D341Med (cell line): ENCODE measurements at places on chromosomes 12 and 14.

- DNase-seq, result no peak
Measured at GRCh38 chr12:104694161-104694560, 237.4 kb downstream of the CHST11 start.

DNA sequence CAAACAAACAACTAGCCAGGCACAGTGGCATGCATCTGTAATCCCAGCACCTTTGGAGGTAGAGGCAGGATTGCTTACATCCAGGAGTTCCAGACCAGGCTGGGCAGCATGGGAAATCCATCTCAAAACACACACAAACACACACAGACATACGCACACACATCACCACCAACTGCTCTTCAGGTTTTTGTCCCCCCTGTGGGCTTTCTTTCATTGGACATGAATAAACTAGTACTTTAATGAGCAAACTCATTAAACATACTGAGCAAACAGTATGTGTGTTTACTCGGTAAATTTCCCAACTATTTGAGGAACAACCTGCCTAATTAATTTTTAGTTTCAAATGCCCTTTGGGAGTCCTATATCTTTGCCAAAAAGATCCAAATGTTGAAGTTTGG, 10.1 kb upstream of the RASSF3 start:
- DNase-seq, result no peak

DNA sequence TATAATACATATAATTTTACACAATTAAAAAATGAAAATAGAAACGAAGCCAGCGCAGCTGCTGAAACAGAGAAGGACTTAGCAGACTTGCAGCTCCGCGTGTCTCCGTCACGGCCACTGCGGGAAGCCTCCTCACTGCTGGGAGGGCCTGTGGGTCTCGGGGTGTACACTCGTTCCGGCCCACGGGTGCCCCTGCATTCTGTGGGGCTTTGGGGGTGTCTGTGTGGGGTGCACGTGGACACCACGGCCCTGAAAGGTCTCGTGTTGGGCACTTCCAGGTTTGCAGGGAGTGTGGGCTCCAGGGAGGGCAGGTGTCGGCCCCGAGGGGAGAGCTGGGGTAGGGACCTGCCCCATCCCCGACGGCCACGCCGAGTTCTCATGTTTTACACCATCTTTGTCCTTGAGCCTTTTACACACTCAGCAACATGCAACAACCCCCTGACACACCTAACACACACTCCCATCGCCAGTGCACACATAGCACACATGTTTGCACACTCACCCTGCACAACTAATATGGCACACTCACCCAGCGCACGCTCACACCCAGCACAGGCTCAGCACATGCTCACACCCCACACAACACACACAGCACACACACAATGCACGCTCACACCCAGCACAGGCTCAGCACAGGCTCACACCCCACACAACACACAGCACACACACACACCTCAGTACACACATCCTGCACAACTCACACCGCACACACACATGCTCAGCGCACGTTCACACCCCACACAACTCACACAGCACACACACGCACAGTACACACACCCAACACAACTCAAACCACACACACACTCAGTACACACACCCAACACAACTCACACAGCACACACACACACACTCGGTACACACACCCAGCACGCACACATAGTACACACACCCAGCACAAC, 36.6 kb downstream of the NOC4L start:
- no peak for DNase-seq

GRCh38 chr12:120439646-120440247, 1.8 kb downstream of the COX6A1 start:
- DNase-seq, result peak; percentile 84

DNA sequence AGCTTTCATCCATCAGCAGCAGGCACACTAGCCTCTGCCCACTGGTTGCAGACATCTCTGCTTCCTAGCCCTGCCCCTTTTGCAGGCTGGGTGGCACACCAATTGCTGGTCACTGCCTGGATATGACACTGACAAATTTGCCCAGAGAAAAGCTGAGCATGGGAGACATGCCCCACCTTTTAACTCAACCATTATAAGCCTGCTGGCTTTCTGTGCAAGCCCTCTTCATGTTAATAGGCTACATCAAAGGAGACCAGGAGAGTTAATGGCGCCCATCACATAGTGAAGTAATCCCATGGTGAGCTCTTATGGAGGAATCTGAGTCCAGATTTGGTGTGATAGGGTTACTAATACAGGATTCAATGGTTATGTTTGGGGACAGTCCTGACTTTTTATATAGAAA, 139.2 kb downstream of the KICS2 start:
- DNase-seq, result no peak

GRCh38 chr12:121939186-121939585, 20.8 kb downstream of the CFAP251 start:
- DNase-seq, result no peak

DNA sequence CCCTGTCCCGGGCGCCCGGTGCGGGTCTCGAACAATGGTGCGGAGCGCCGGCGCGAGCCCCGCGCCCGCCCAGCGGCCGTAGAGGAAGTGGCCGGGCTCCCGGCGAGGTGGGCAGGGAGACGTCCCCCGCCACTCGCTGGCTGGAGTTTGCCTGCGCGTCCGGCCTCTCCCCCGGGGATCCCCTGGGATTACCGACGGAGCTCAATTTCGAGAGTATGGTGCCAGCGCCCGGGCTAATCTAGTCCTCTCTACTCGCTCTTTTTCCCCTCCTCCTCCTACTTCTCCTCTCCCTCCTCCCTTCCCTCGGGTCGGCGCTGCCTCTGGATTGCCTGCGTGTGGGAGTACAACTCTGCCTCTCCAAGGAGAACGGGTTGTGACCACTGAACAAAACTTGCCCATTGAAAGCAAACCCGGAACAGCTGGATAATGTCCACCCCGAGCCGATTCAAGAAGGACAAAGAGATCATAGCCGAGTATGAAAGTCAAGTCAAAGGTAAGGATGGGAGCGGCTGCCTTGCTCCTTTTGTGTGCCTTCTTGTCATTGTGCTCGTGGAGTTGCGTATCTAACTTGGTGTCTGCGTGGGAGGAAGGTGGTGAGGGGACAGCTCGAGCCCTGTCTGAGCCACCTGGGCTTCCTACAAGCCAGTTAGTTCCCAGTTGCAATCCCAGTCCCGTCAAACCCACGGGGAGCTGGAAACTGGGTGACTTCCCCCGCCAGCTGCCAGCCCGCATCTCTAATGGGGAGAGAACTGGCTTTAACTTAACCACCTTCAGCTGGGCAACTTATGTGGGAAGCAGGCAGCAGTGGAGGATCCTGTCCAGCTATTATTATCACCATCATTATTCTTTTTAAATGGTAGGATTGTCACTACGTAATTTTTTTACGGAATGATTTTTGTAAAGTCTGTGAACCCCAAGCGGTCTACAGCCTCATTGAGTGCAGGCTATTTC, at the start of gene SRGAP1:
Gene SRGAP1, plus strand, starts transcription at position 310 of the 951 bp plus-strand sequence. Its CDS starts 117 bp downstream, at position 427.
- DNase-seq, result peak; percentile 48

GRCh38 chr14:49314737-49315136, 271.4 kb downstream of the RPS29 start:
- no peak for DNase-seq

GRCh38 chr14:56422703-56423213, 156.8 kb upstream of the TMEM260 start:
- DNase-seq, result peak; percentile 77

- no peak for DNase-seq
Measured at GRCh38 chr14:23639891-23640523, 3.8 kb downstream of the DHRS2 start.

DNA sequence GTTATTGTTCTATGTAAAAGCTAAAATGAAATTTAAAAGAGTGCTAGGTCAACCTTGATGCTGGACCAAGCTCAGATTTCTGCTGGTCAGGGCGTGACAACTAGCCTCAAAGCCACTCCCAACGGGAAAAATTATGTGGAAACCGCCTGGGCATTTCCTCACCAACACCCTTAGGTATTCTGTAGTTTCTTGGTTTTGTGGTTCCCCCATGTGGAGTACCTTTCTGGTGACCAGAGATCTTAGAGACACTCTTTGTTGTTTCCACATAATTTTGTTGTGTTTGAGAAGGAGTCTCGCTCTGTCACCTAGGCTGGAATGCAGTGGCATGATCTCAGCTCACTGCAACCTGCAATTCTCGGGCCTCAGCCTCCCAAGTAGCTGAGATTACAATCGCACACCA, 119.9 kb downstream of the DENND5B start:
- DNase-seq, result no peak

DNA sequence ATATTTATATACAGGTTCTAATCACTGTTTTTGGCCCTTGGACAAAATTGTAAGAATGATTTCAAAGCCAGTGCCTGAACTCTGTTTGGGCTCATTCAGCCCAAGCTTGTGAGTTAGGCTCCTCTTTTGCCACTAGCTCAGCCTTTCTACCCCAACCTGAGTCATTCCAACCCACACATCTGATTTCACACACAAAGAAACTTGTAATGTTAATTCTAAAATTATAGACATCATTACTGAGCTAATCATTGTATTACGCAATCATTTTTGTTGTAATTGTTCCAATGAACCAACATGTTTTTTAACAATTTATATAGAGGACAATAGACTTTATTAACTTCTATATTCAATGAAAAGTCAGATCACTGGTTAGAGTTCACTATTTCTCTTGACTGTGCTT, 441.1 kb downstream of the ETNK1 start:
- no peak for DNase-seq

DNA sequence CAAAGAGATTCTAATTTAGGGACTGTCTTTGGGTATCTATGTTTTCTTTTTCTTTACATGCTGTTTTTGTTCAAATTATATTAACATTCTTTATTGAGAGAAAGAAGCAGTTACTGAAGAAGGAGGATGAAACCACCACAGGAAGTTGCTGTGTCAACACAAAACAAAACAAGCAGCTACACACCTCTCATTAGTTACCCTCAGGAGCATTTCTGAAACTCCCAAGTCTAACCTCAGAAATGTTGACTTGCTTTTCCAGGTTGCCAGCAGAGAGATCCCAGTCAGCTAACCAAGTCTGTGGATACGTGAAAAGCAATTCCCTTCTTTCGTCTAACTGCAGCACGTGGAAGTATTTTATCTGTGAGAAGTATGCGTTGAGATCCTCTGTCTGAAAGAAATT, 33.5 kb downstream of the CLEC1A start:
- DNase-seq, result no peak

DNA sequence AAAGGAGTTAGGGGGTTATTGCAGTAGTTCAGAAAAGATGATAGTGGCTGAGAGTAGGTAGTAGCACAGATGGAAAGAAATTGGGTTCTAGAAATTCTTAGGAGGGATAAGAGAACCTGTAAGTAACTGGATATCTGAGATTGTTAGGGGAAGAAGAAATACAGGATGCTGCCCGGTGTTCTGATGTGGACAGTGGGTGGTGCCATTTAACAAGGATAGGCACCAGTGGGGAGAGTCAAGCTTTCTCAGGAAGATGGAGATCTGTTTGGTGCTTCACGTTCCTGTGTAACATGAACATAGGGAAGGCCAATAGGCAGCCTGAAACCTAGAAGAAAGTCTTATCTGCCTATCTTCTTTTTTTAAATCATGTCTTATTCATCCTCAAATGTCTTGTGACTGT, 245.9 kb downstream of the NPAS3 start:
- DNase-seq, result no peak

DNA sequence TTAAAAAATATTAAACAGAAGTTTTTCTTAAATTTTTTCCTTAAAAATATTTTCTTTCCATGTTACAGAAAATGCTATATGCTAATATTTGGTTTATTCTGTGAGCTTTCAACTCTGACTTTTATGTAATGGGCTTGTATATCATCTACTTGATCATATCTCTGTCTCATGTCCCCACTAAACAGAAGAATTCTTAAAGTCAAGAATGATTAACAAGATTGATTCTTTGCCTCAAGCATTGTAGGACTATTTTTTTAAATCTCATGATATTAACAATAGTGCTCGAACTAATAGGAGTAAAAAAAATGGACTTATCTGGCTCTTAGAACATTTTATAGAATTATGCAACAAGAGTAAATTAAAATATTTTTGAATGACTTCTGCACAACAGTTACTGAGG, 206.3 kb downstream of the C12orf50 start:
- no peak for DNase-seq

- no peak for DNase-seq
Measured at GRCh38 chr12:64633940-64634337, 23.6 kb downstream of the RASSF3 start.

- no peak for DNase-seq
Measured at GRCh38 chr14:68726093-68726695, 66.7 kb downstream of the ZFP36L1 start.

DNA sequence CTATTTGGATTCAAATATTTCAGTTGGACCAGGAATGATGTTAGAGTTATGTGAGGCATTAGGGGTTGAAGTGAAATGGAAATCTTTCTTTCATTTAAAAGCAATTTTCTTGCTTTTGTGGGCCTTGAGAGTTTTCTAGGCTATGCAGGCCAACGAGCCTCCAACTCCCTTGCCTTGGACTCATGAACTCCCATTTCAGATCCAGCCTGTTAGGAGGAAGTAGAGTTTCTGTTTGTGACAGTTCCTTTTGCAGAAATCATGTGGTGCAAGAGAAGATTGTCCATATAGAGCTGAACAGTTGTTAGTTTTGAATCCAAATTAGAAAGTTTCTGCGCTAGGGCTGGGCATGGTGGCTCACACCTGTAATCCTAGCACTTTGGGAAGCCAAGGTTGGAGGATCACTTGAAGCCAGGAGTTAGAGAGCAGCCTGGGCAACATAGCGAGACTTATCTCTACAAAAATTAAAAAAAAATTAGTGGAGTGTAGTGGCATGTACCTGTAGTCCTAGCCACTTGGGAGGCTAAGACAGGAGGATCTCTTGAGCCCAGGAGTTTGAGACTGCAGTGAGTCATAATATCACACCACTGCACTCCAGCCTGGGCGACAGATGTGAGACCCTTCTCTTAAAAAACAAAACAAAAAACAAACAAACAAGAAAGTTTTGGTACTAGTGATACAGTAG, 47.3 kb upstream of the MED13L start:
- DNase-seq, result no peak

DNA sequence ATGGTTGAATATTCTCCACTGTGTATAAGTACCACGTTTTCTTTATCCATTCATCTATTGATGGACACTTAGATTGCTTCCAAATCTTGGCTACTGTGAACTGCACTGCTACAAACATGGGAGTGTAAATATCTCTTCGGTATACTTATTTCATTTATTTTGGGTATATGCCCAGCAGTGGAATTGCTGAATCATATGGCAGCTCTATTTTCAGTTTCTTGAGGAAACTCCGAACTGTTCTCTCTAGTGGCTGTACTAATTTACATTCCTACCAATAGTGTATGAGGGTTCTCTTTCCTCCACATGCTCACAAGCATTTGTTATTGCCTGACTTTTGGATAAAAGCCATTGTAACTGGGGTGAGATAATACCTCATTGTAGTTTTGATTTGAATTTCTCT, 623.1 kb upstream of the LRFN5 start:
- no peak for DNase-seq

DNA sequence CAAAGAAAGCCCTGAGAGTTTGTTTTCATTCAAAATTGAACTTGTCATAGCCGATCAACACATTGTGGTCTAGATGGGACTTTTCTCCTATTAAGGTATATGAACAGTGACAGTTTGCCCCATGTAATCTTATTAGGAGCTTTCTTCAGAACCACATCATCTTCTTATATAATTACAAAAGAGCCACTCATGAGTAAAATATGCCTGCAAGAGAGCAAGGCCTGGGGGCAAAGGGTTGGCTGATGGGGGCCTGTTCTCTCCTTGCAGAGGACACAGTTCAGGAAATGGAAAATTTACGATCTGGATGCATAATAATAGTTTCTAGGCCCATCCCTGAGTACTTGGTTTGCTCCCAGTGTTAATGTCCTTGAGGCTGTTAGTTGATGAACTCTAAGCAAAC, 87.8 kb downstream of the FLRT2 start:
- DNase-seq, result no peak
